Foreskin keratinocyte (primary cell): ENCODE measurements at places on chromosomes 1 and 21.
A peak's percentile ranks its signal among the peaks of the same experiment; 100 is the strongest.

DNA sequence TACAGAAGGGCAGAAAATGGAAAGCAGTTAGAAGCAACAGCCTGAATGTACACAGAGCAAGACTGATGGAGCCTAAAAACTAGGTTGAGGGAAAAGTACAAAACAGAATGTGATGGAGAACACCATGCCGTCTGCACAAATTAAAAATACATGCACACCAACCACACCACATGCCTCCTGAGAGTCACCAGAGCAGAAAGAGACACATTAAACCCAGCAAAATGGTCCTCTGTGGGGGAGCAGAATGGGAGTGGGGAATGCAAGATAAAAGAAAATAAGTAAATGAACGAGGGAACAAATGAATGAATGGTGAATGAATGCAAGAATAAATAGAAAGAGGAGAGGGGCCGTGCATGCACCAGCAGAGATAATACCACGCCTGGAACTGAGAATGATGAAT, 24.1 kb downstream of the PADI2 start:
- DNase-seq: no peak

DNA sequence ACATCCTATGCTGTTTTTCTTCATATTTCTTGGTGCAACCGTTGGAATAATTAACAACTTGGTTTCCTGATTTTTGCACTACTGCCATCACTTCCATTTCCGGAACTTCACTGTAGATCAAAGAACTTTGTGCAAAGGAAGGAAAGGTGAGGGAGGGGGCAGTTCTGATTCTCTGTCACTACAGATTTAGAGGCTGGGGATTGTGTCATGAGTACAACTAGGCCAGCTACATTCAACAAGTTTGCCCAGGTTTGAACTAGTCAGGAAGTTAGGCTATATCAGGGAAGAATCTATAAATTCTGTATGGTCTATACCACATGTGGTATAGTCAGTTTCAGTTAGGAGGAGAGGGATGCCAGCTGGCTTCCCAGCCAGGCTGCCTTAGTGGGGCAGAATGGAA, 84.2 kb downstream of the RGL1 start:
- DNase-seq: no peak

DNA sequence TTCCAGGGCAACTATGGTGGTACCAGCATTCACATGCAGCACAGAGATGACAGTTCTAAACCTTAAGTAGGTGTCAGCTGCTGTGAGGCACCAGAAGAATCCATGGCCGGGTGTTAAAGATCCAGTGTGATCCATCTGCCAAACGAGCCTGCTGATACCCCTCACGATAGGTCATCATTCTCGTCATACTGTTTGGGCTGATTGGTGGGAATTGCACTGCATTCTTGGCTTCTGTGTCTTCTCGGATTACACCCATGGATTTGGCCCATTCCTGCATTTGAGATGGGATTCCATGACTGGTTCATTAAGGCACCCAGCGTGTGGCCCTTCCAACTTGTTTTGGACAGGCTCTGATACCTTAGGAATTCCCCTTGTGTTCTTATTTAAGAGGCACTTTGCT, 55.2 kb downstream of the ST6GALNAC3 start:
- DNase-seq: no peak

- DNase-seq: no peak
Observed at GRCh38 chr1:174874331-174875053, 125.3 kb upstream of the CACYBP start.

GRCh38 chr1:167880580-167881021, 33.3 kb downstream of the ADCY10 start:
- DNase-seq: no peak

GRCh38 chr21:34900376-34900775, 148.7 kb downstream of the RUNX1 start:
- DNase-seq: peak; percentile 95

DNA sequence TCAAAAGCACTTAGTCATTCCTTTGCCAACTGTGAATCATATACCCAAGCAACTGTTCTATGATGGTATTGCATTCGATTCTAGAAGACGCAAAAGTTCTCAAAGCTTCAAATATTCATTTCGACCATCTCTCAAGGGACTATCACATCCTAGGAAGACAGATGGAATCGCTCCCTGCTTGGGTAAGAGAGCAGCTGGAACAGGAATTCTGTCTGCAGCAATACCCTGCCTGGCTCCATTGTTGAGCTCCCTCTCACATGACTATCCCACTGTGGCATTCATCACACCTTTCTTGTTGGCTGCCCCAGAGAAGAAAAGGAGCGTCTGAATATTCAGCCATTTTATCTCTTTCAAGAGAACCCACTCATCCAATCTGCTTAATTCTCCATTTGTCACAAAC, 397.7 kb downstream of the NTNG1 start:
- no peak for DNase-seq

GRCh38 chr21:25456672-25457071, 150.6 kb downstream of the MRPL39 start:
- no peak for DNase-seq

GRCh38 chr1:46070164-46070814, 62.1 kb downstream of the PIK3R3 start:
- no peak for DNase-seq

GRCh38 chr1:40858856-40859416, 3.2 kb downstream of the CITED4 start:
- no peak for DNase-seq

GRCh38 chr1:56301791-56302190, 277.6 kb downstream of the PLPP3 start:
- no peak for DNase-seq

DNA sequence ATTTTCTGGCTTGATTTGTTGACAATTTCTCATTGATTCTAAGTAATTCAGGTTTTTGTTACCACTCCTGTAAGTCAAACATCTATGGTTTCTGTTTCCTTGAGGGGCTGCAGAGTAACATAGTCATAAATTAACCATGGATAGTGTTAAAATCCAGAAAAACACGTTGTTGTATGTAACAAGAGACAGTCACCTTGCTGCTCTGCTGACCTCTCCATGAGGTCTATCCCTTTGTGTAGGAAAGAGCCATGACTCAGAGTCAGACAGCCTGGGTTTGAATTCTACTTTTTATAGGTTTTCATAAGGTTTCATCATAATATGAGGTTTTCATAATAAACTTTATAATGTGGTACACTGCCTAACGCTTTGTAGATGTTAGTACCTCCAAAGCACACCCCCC, 27.6 kb upstream of the NBL1 start:
- DNase-seq: no peak

- peak; percentile 87 for DNase-seq
Observed at GRCh38 chr1:150613061-150613920, 16.1 kb downstream of the ENSA start.

DNA sequence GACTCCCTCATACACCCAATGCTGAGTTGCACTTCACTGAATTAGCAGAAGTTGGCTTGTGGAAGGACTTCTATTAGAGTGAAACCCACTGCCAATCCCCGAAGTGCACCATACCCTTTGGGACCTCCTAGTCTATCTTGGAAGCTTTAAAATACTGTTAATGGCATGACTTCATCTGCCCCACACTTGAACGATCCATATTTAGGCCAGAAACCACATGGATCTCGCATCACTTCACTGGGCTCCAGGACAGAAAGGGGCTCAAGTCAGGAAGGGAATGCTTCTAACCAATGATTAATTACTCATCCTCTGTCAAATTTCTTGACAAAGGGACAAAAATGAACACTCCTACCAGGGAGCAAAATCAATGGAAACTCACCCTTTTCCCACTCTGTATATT, 69.1 kb downstream of the BCAR3 start:
- DNase-seq: no peak

DNA sequence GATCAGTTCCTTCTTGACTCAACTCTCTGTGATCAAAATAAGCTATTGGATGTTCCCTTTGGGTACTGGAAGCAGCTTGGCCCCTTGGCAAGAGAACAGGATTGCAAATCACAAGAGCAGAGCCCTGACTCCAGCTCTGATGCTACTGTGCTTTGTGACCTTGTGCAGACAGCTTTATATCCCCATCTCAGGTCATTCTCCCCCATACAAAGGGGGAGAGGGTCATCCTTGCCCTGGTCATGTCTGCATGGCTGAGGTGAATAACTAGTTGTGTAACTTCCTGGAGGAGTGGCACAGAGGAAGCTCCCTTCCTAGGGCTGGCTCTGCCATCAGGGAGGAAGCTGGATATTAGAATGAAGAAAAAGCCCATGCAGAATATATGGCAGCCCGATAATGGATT, 142.9 kb downstream of the DHRS3 start:
- no peak for DNase-seq

DNA sequence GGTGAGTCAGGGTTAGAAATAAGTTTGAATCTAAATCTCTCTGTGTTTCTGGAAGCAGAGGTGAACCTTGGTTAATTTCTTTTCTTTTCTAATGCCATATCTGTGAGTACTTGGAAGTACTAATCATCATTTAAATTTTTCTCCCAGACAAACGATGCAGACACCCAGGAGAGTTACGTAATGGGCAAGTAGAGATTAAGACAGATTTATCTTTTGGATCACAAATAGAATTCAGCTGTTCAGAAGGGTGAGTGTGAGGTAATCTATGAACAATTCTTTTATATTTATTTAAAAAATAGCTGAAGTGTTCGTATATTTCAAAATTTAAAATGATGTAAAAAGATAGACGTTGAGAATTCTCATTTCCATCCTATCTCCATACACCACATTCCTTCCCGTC, 11.2 kb downstream of the C4BPA start:
- DNase-seq: no peak

DNA sequence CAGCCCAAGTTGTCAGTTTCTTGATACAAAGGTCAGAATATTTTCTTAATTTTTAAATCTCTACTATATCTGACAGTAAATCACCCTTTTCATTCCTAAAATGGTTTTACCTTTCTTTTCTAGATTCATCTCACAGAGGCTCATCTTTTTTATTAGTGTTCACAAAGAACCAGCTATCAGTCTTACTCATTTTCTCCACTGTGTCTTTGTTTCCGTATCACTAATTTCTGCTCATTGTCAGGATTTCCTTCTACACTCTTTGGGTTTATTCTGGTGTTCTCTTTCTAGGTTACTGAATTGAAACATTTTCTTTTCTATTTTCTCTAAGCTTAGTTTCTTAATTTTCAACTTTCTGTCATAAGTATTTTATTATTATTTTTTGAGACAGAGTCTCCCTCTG, 8.7 kb downstream of the AGPAT3 start:
- DNase-seq: no peak

GRCh38 chr1:232440325-232441035, 189.5 kb downstream of the SIPA1L2 start:
- DNase-seq: no peak

GRCh38 chr1:76500116-76500515, 367.2 kb upstream of the ST6GALNAC5 start:
- no peak for DNase-seq

GRCh38 chr1:27515626-27516025, 25.7 kb upstream of the WASF2 start:
- DNase-seq: no peak

- no peak for DNase-seq
Observed at GRCh38 chr1:37850352-37850955, 8.9 kb downstream of the MTF1 start.

GRCh38 chr1:32557812-32558211, 18.6 kb downstream of the ZBTB8A start:
- no peak for DNase-seq

DNA sequence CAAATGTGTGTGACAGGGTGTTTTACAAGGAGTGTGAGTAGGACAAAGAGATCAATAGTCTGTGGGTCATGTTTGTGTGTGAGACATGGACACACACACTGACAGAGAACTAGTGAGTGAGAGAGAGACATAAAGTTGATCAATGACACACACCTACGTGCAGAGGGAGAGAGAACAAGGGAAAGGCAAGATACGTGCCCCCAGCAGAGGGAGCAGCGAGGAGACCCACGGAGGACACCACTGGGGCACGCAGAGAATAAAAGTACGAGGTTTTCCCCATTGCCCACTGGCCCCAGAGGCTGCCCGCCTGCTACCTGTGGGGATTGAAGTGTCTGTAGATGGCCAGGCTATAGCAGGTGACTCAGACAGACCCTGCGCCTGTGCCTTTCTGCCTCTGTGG, 130.2 kb upstream of the CSF3R start:
- DNase-seq: no peak

DNA sequence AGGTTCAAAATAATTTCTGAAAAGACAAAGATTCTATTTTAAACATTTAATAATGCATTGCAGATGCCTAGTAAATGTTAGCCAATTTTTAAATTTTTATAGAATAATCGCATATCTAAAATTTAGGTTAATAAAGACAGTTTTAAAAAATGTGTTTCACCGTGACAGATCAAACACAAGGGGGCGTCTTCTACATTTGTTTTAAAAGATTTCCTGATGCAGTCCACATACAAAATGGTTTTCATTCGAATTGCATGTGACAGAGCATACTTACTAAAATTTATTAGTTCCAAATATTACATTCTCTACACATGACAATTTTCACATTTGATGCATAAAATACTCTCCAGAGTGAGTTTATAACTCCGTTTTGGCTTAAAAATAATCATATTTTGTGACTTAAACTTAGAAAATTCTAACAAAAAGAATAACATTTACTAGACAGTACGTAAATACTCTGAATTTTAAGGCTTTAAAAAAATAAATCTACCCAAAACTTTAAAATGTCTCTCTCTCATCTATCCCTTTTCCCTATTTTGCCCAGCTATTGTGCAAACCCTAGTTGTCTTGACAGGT, 75.5 kb downstream of the ADAMTS1 start:
- DNase-seq: no peak

GRCh38 chr1:233843525-233844204, 60.8 kb upstream of the SLC35F3 start:
- DNase-seq: peak; percentile 55

DNA sequence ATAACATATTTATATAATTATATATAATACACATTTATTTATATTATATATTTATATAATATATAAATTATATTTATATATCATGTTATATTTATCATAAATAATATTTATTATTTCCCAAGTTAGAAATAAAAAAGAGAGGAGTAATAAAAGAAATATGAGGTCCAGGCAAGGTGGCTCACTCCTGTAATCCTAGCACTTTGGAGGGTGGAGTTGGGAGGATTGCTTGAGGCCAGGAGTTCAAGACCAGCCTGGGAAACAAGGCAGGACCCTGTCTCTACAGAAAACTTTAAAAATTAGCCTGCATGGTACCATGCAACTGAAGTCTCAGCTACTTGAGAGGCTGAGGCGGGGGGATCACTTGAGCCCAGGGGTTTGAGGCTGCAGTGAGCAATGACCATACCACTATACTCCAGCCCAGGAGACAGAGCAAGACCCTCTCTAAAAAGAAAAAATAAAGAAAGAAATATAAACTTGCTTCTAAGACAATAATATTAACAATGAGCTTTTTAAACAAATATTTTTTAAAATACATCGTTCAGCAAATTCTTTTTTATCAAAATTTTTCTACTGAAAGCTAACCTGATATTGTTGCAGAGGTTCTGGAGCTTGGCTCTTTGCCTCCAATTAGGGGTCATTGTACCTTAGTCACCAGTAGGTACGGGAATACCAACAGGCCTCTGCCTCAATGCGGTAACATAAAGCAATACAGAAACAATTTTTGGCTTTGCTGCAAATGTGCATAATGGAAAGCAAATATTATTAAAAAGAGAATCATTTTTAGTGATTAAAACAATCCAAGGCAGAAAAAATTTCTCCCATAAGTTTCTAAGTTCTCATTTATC, 290.0 kb downstream of the SETD4 start:
- DNase-seq: no peak

- DNase-seq: peak; percentile 52
Observed at GRCh38 chr1:216884614-216885229, 161.5 kb upstream of the ESRRG start.
